ENCODE measurements at places on chromosomes 2 and 18.

- no peak for DNase-seq
Measured at GRCh38 chr2:11073776-11074175, 81.5 kb upstream of the SLC66A3 start.

DNA sequence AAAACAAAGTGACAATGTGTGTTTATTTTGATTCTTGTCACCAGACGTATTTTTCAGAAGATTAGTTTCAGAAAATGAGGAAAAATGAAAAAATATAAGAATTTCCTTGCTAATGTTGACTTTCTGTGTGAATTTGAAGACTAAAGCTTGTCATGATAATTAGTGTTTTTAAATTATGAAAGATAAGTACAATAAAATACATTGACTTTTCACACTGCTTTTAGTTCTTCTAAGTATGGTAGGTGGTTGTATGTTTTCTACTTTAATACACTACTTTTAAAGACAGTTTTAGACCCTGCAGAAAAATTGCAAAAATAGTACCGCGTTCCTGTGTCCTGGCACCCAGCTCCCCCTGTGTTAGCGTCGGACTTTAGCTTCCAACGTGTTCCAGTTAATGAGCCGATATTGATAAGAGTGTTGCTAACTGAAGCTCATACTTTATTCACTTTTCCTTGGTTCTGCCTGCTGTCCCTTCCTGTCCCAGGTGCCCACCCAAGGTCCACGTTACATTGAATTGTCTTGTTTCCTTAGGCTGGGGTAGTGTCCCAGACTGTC, 695 bp downstream of the RBFA start:
- no peak for DNase-seq

- no peak for DNase-seq
Measured at GRCh38 chr2:60706021-60706420, 50.0 kb upstream of the PAPOLG start.

DNA sequence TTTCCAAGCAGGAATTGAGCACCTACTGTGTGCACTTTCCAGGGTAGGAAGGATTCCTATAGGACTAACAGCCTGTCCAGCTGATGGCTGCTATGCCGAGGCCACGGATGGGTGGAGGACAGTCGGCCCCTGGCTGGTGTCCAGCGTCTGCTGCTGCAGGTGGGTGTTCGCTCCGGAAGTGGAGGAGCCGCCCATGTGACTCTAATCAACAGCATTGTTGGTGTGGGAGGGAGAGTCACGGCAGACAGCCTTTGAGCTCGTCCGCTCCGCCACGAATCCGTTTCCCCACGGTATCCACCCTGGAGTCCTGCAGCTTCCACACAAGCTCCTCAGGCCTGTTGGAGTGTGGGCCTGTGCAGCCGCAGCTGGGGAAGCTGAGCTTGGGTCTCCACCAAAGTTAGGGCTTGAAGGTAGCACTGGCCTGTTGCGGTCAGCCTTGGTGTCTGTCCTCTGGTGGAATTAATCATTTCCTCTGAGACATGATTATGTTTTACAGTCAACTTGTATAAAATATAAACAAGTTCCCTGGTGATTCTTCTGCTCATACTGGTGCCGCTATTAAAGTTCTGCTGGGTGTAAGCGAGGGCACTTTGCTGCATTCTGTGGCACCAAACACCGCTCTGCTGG, 185.9 kb upstream of the TPO start:
- no peak for DNase-seq

DNA sequence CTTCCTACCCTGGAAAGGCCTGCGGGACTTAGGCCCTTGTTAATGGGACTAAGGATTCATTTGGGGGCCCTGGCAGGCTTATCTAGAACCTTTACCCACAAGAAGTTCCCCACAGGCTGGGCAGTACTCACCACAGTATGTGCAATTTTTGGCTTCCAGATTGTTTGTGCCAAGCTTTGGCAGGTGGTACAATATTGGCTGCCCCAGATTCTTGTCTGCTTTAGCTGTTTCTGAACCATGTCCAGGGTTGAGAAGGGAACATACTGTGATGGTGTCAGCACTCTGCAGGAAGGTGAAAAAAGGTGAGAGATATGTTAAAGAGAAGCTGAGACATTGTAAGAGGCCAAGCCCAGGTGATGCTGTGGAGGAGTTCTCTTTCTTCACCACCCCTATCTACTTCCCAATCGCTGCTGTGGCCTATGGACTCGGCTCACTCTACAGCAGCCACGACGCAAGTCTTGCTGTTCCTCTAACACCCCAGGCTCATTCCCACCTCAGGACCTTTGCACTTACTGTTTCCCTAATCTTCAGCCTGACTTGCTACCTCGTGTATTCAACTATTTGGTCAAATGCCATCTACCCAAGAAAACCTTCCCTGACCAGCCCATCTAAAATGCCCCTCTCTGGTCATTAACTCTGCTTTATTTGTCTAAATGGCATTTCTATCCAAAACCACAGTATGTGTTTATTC, 9.2 kb downstream of the SLC4A5 start:
- DNase-seq, result no peak

DNA sequence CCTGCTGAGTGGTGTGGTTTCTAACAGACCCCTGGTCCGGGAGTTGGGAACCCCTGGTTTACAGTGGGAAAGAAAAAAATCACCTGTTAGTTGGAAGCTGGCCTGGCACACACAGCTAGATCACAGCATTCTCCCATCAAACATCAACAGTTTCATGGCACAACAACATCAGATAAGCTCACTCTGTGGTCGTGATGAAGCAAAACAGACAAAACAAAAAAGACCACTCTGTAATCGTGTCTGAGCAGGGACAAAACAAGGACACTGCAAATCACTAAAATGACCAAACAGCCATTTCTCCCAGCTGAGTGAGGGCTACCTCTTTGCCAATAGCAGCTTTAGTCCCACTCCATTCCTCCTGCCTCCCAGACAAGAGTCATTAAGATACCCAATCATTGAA, 9.0 kb upstream of the IMPACT start:
- no peak for DNase-seq

DNA sequence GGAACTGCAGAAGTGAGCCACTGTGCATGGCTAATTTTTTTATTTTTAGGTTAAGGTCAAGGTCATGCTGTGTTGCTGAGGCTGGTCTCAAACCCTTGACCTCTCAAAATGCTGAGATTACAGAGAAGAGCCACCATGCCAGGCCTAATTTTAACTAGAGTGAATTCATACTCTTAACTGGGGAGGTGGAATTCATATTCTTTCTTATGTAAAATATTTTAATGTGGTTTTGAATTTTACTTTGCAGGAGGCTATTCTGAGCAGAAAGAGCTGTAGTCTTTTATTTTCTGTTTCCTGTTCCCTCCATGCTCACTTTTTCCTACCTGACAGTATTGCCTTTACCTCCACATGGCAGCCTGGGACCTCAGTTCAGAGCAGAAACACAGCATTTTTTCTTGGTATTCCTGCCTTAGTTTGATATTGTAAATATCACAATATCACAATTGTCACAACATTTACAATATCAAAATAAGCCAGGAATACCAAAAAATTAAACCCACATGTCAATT, 37.1 kb upstream of the CCNYL1 start:
- no peak for DNase-seq

- no peak for DNase-seq
Measured at GRCh38 chr2:151475071-151475470, 65.4 kb downstream of the RIF1 start.

- no peak for DNase-seq
Measured at GRCh38 chr2:132953771-132954170, 283.8 kb upstream of the LYPD1 start.

GRCh38 chr18:65587491-65587890, 163.3 kb upstream of the CDH7 start:
- no peak for DNase-seq

DNA sequence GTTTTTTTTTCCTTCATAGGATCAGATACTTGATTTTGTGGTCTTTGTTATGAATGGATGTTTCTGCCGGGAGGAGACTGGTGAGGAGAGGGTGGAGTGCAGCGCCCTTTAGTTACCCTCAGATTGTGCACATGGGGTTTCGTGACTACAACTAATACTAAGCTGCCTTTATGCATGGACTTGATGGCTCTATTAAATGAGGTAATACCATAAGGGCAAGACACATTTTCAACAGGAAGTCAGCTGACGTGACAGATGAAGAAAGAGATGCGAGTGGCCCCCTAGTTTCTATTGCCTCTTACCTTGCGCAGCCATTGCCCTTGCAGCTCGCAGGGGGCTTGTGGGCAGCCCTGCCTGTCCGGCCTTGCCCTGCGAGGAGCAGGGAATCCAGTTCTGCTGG, 24.4 kb downstream of the ZNF407 start:
- DNase-seq, result no peak

- no peak for DNase-seq
Measured at GRCh38 chr2:229088966-229089700, 182.0 kb downstream of the PID1 start.

DNA sequence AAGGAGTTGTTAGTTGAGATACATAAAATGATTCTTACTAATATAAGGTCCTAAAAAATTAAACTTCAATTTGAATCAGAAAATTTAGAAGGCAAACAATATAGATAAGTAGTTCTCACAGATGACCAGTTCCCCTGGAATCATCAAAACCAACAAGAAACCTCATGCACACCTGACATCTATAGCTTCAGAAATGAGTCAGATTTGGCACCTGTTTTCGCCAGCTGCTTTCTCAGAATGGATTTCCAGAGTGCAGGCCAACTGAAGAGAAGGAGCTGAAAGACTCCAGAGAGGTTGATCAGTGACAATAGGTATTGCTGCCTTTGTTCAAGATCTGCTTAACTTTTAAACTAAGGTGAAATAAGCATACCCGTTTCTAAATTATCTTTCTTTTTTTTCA, 192.4 kb downstream of the RDH14 start:
- DNase-seq, result no peak

- DNase-seq, result peak; percentile 19
Measured at GRCh38 chr18:62505669-62506494, 16.9 kb upstream of the ZCCHC2 start.

GRCh38 chr2:223076573-223076972, 24.6 kb downstream of the KCNE4 start:
- no peak for DNase-seq

- no peak for DNase-seq
Measured at GRCh38 chr2:206642075-206643025, at the start of gene FAM237A. FAM237A (plus strand) TSS chr2:206642487; CDS start chr2:206644237, 1,750 bp downstream.

DNA sequence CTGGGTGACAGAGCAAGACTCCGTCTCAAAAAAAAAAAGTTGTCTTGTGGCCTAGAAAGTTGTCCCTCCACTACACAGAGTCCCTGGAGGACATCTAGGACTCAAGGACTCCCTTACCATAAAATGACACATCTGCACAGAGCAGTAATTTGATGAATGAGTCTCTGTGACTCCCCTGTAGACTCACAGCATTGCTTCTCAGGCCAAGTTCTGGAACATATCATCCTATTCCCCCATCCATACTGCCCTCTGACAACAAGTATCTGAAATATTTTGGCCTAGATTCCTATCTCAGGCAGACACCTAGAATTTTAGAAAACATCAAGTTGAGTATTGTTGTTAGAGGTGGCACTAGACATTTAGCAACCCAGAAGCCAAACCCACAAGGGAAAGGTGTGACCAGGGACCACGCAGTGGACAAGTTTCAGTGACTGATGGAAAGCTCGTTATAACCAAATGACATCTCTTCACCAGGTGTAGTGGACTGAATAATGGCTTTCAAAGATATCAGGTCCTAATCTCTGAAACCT, 97.9 kb upstream of the ATP8B1 start:
- no peak for DNase-seq

- no peak for DNase-seq
Measured at GRCh38 chr2:213763354-213763753, 479.1 kb downstream of the SPAG16 start.

- DNase-seq, result no peak
Measured at GRCh38 chr18:66722671-66723070, 118.8 kb upstream of the CDH19 start.

DNA sequence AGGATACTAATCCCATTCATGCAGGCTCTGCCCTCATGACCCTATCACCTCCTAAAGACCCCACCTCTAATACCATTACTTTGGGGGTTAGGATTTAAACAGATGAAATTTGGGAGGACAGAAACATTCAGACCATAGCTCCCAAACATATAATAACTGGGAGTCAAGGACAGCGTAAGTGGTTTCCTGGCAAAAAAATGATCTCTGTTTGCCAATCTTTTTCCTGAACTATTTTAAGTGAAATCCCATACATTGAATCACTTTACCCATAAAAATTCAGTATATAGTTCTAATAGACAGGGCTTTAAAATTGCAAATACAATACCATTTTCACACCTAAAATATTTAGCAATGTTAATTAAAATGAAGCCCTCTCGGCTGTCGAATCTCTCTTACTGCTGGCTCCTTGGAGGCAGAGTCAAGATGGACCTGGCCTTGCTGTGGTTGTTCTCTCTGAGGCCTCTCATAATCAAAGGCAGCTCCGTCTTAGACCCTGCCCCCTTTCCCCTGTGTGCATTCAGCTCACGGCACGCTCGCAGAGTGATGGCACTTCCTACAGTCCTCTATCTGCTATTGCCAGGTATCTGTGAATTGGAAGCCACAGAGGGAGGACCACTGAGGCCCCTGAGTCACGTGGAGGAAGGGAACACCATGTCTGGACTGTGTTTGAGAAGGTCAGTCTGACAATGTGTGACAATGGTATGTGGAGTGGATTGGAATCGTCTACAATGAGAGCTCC, 132.3 kb downstream of the UXS1 start:
- no peak for DNase-seq

DNA sequence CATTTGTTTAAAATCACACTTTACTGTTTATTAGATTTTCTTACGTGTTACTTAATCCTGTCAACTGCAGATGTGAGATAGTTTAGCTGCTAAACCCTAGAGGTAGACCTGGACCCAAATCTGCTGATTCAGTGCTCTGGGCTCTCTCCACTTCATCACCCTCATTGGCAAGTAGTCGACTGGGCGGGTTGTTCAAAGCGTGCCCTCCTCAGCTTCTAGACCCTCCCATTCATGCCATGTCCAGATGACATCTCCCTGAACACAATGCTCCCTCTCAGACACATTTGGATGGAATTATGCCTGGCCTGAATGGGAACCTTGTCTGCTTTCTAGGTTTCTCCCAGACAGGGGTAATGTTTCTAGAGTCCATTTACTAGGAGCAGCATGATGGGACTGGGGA, 43.7 kb downstream of the RPIA start:
- DNase-seq, result no peak

GRCh38 chr2:109126501-109126860, 2.5 kb upstream of the SH3RF3 start:
- no peak for DNase-seq

DNA sequence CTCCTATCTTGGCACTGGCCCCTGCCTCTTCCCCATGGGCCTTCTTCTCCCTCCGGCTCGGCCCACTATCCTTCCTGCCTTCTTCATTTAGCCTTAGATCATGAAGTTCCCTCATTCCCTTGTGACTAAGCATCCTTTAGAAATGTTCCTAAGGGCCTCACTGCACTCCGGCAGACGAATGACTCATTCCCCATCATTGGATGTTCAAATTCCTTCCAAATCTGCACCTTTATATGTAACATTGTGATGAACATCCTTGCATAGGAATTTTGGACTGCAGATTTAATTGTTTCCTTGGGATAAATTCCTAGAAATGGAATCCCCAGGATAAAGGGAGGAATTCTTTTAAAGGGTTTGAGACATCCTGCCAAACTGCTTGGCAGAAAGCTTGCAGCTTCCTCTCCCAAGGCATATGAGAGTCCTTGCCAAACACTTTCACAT, 19.0 kb downstream of the CRACDL start:
- no peak for DNase-seq

- DNase-seq, result no peak
Measured at GRCh38 chr18:25422230-25422629, 70.3 kb upstream of the ZNF521 start.
